Testis (tissue), 5 donors: ENCODE measurements at places on chromosomes 1 and 21.
A peak's percentile ranks its signal among the peaks of the same experiment; 100 is the strongest.

DNA sequence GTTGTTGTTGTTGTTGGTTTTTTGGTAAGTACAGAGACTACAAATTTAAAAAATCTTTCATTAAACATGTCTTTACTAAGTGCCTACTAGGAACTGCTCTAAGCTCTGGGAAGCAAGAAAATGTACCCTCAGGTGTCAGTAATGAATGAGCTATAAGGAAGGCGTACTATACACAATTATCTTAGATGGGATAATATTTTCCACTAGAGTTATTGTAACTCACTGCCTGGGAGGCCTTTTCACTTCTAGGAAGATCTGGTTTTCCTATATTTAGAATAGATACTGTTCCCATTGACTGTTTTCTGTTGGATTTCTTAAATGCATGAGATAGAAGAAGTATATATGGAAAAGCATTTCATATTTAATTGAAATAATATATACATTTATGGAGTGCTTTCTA is 19.6 kb downstream of the CLIC4 start:
- no peak for DNase-seq

DNA sequence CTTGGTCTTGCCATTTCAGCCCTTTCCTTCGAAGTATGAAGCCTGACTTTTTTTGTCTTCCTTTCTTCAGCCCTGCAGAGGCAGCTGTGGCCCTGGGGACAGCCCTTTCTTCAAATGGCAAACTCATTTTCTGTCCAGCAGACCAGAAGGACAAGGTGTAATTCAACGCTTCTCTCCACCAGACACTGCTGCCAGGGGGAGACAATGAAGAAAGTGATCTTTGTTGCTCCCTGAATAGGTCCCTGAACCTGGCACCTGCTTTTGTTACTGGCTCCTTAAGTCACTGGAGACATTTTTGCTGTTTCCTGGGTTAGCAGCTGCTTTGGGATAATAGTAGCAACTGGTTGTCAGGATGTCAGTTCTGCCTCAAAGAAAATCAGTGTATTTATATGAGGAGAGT is 50.8 kb upstream of the MACF1 start:
- no peak for DNase-seq

DNA sequence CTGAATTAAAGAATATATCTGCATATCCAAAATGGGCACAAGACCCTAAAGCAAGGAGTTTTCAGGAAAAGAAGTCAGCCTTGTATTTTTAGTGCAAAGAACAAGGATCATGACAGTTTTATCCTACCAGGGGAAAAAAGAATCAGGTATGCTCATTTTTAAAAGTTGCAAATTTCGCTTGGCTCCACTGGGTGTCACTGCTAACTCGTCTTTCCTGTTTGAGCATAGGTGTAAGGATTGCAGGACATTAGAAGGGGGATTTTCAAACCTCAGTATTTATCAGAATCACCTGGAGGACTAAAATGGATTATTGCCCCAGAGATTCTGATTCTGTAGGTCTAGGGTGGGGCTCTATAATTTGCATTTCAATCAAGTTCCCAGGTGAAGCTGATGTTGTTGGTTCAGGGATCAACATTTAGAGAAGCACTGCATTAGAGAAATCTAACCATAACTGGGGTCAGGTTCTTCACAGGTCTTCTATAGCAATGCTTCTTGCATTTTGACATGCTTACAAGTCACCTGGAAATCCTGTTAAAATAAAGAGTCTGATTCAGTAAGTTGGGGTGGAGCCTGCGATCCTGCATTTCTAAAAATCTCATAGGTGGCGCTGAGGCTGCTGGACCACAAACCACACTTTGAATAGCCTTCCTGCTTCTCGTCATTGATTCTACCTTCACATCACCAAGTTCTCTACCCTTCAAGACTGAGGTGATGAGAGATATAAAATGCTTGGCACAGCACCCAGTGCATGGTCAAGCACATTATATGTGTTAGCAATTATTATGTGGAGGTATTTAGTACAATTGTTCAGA is 39.6 kb downstream of the NUF2 start:
- peak; percentile 23 for DNase-seq

GRCh38 chr1:44519035-44519676 is 114.1 kb downstream of the RNF220 start:
- DNase-seq: no peak

DNA sequence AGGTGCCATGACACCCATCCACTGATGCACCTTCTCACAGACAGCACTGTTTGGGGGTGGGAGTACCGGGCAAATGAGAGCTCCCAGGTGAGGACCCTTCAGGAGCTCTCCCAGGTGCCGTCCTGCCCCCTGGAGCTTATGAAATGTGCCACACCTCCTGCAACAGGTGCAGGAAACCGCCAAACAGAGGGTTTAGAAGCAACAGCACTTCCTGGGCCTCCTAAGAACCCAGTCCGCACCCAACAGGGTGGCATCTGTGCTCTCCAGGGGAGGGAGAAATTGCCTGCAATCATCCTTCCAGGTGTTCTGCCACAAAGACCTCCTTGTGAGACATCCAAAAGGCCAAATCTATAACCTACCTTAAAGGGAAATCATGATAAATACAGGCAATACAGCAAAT is 87.7 kb upstream of the ATP1B1 start:
- no peak for DNase-seq

- no peak for DNase-seq
Observed at GRCh38 chr21:33852485-33852884, 63.1 kb downstream of the ATP5PO start.

GRCh38 chr1:66980745-66981367 is 56.1 kb downstream of the MIER1 start:
- no peak for DNase-seq

DNA sequence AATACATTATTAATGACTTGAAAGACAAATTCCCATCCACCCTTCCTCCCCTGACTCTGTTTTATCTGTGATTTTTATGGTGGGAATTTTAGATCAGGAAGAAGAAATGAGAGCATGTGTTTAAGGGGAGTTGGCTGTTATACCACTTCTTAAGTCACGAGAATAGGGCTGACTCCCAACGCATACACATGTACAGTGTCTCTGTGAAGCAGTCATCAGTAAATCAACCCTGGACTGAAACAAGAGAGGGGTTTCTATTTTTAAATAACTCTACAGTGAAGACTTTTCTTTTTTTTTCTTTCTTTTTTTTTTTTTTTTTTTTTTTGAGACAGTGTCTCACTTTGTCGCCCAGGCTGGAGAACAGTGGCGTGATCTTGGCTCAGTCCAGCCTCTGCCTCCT is 106.1 kb downstream of the LBR start:
- no peak for DNase-seq

GRCh38 chr1:44831516-44831915 is 11.5 kb downstream of the PTCH2 start:
- no peak for DNase-seq

DNA sequence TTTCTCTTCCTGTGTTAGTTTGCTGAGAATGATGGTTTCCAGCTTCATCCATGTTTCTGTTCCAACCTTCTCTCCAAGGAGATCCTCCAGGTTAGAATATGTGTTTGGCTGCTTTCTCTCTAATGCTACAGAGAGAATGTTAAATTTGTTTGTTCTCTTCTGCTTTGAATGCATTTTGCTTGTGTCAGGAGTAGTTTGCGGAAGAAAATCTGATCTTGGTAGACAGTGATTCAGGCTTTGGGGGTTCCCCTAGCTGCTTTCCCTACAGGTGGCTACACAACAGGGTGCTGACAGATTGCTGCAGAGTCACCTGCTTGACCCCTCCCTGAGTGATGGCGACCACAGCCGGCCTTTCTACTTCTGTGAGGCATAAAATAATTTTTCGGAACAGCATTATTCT is 41.8 kb downstream of the MACO1 start:
- no peak for DNase-seq

DNA sequence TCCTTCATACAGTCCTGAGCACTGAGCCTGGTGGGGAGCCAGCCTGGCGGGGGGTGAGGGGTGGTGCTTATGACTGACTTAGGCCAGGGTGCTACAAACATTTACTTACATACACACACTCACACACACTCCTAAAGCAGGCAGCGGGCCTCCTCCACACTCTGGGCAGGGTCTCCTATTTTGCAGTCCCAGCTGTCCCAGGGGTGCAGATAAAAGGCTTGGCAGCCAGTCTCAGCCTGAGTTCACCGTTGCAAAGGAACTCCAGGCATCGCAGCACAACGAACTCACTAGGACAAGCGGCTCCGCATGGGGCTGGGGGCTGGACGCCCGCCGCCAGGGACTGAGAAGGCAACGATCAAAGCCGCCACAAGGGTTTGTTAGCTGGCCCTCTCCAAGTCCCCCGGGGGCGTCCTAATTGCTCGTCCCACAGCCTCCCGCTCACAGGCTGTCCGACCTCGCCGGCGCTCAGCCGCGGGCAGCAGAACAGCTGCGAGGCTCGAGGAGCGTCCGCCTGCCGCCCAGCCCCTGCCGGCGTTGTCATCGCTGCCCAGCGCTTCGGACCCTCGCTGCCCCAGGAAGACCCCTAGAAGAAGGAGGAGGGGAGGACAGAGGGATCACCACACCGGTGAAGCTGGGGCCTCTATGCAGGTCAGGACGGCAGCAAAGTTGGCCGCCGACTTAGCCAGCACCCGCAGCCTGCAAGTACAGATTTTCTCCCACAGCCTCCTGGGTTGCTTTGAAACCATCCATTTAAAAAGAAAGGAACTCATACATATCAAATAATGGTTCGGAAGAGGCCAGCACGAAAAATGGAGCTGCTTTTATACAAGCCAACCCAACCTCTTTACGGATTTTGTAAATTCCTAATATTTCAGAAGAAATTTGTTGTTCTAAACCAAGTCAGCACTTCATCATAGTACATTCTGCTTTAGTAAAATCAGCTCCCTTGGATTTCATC is 6.2 kb downstream of the BARHL2 start:
- no peak for DNase-seq

- no peak for DNase-seq
Observed at GRCh38 chr1:43910343-43910742, 23.3 kb upstream of the ARTN start.

DNA sequence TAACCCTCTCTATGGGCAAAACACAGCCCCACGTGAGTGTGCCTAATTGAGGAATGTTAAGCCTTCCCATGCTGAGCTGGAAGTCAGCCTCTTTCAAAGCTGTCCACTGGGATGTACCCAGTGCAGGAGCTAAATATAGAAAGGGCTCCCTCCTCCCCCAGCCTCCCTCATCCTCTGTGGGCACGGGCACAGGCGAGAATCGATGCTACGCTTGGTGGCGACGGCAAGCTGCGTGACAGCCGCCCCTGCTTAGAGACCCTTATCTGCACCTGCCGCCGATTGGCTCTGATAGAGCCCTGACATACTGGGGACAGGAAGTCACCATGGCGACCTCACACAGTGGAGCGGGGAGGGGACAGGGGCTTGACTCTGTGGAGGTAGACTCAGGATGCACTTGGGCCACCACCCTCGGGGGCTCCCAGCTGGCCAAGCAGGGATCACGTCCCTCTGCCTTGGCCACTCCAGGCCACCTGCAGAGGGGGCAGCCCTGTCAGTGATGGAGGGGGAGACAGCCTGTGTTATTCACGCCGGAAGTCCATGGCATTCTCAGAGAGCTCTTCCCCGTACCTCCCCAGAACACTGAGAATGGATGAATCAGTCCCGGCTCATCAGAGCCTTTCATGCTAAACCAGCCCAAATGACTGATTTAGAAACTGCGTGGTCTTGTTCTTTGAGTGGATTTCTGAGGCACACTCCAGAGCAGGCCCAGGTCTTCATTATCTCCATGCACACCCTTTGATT is 84.8 kb downstream of the KCND3 start:
- no peak for DNase-seq

GRCh38 chr21:42760951-42761751 is 107.7 kb downstream of the PDE9A start:
- no peak for DNase-seq

DNA sequence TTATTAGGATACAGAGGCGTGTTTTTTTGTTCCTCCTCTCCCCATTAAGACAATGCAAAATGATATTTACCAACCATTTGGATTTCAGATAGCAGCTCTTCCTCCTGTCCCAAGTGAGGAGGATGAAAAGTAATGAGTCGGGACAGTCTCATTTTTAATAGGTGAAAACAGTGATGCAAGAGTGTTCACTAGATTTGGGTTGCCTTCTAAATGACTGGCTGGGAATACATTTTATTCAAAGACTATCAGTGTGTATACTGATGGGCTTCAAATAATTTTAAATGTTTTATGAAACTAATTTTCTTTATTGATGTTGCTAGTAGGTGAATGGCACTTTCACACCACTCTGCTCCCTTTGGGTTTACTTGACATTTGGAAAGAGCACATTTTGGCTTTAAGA is 2.1 kb downstream of the RCOR3 start:
- DNase-seq: no peak

DNA sequence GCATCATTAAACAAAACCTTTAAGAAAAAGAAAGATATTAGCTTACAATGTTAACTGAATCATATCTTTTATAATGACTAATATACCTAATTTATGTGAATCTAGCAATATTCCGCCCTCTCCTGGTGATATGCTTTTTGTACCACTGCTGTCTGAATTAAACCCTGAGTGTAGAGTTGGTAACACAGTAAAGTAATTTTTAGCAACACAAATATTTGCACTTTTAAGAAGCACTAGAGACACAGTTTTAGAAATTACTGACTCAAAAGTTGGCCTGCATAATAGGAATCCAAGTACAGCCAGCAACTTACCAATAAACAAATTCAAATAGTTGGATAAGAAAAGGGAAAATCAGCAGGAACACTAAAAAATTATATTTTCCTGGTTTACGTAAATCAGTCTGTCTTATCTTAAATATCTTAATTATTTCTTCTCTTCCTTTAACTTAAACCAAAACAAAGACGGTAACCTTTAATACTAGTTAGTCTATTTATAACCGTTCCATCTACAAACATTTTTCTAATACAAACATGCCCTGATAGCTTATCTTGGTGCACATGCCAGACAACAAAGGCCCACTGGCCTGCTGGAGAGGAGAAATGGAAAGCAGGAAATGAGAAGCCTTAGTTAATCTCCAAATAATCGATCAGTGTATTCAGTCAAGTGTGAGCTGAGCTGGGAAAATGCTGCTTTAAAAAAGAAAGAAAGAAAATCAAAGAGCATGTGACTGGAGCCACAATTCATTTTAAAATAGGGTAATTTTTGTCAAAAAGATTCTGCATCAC is 246.0 kb downstream of the RERE start:
- no peak for DNase-seq

- DNase-seq: no peak
Observed at GRCh38 chr1:232036181-232036933, 409.8 kb downstream of the DISC1 start.

DNA sequence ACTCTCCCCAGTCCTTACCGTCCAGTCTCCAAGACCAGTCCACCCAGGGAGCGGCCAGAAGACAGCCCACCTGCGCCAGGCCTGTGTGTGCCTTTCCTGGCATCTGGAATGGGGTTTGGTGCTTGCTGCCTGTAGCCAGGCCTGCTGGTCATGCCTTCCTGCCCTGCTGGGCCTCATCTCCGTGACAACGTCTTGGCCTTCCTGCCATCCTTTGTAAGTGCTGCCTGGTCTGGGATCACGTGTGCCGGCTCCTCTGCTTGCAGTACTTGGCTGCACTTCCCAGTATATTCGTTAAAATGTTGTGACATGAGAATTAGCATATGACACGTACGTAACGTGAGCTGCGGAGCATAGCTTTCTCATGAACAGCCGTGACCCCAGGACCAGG is 145.3 kb upstream of the COL6A1 start:
- DNase-seq: no peak

DNA sequence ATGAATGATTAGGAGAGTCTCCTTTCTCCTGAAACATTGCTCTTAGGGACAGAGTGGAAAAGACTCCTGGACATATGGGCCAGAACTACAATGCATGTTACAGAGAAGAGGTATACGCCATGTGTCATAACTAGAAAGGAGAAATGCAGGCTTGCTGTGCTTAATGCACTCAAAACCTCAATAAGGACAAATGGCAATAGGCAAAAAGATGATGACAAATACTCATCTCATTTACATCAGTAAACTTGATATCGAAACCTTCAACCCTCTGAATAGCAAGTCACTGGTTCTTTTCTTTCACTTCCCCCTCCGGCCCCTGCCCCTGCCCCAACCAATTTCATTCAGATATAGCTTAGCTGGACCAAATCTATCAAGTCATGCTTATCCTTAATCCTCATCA is 1.9 kb upstream of the GPR88 start:
- DNase-seq: no peak
